ENCODE measurements at places on chromosomes 16 and 17.
A peak's percentile ranks its signal among the peaks of the same experiment; 100 is the strongest.

DNA sequence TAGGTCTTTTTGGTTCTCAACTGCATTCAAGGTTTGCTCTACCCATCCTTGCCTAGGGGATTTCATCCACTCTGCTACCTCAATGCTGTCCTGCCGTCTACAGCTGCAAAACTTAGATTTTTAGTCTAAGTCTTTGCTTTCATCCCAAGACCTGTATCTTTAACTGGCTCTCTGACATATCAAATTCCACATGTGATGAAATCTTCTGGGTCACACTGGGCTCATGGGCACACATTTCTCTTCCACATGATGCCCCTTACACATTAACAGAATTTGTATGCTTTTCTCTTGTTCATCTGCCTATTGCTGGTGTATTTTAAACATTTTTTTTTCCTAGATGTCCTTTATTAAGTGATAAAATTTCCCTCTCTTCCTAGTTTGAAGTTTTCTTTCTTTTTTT lies 39.6 kb downstream of the MAF start:
- DNase-seq = no peak

- DNase-seq = peak; percentile 50
Measured at GRCh38 chr17:44279666-44280391, 11.9 kb upstream of the SLC4A1 start.

GRCh38 chr16:56824331-56824730 lies 40.7 kb upstream of the SLC12A3 start:
- no peak for DNase-seq

- no peak for DNase-seq
Measured at GRCh38 chr16:66524601-66525164, 25.2 kb downstream of the TK2 start.

DNA sequence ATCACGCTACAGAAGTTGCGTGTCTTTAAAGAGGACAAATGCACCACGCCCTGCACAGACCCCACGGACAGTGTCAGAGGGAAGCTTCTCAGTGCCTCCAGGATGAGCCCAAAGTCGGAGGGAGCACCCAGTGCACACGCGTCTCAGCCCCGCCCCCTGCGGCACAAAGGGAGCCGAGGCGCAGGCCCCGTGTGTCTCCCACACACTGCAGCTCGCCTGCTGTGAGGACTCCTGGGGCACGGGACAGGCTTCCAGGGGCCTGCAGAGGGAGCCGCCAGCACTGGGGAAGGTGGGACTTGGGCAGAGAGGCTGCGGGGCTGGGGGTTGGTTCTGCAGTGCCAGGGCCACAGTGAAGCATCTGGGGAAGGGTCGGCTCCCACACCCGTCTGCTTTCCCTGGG lies 77.4 kb downstream of the LMF1 start:
- DNase-seq = no peak

DNA sequence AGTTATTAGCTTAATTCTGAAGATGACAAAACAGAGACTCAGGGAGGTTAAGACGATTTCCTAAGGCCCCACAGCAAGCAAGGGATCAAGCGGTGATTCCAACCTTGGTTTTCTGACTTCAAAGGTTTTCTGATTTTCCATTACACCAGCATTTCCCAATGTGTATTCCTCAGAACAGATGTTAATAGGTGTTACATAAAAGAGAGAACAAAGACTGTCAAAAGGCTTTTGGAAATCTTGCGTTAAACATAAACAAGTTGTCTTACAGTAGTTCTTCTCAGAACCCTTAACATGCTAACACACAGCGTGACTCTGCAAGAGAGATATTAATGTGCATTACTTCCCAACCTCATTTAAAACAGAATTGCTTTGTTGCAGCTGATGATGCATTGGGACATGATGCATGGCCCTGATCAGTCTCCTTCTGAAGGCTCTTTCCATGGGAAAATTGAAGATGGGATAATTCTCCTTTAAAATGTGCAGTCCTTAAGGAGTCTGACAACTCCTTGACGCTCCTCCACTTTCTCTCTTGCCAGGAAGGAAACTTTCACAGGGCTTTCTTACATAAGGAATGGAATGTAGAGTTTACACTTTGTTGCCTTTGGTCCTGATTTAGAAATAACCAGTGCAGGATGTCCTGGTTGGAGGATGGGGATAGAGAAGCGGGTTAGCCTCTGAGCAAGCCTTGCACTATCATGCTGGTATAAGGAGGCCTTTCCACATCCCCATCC lies 21.5 kb upstream of the MMD start:
- DNase-seq = no peak

DNA sequence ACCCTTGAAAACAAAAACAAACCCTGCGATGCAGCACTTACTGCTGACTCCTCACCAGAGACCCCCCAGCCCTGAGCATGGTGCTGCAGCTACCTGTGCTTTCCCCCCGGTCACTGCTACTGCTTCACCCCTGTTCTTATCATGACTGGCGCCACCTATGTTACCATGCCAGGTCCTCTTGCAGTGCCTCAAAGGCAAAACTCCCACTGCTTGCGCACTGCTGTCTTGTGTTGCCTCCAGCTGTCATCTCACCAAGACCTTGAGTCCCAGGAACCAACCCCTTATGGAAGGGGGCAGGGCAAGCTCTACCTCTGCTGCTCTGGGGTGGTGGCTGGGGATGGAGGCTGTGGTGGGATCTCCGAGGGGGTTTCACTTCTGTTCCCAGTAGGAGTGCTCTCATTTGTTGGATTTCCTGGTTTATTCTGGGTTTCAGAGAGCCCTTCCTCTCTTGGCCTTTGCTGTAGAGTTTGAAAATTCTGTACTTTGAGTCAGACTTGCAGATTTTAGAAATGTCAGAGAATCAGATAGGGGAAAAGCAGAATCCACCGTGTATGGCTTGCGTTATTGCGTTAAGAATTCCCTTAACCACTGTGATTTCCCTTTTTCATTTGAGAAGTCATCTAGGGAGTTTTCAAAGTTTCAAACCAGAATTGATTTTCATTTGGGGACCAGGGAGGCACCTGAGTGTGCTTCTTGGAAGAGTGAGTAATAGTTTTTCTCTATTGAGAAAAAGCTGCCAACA lies 96.6 kb downstream of the SPECC1 start:
- no peak for DNase-seq

GRCh38 chr16:55328611-55329569 lies 4.9 kb downstream of the IRX6 start:
- no peak for DNase-seq

- DNase-seq = no peak
Measured at GRCh38 chr16:11165349-11165748, 90.7 kb downstream of the SOCS1 start.

DNA sequence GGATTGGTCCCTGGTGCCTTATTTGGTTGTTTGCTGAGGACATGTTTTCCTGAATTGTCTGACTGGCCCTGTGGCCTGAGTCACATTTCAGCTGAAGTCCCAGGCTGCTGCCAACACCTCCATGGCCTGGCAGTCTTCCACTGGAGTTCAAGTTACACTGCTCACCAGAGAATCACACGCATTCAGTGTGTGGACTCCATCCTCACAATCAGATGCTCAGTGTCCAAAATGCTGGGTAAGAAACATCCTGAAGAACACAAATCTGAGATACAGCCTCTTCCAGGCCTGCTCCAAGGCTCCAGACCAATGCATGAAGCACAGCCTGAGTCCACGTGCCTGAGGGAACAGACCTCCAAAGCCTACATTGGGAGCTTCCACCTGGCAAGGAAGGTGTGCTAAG lies 19.2 kb downstream of the CD300LB start:
- DNase-seq = no peak

DNA sequence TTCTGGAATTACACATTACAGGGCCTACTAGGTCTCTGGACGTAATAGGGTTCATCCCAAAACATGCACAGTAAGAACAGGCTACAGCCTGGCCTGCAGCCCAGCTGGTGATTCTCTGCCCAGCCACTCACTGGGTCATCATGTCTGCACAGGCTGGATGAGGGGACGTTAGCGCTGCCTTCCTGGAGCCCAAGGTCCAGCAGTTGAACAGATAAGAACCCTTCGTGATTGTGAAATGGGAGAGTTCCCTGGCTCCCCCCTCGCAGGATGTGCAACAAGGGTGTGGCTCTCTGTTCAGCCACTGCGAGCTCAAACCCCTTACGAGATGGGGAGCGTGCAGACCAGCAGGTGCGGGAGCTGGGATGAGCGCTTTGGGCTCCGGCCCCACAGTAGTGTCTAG lies 200.0 kb upstream of the CDH5 start:
- no peak for DNase-seq

DNA sequence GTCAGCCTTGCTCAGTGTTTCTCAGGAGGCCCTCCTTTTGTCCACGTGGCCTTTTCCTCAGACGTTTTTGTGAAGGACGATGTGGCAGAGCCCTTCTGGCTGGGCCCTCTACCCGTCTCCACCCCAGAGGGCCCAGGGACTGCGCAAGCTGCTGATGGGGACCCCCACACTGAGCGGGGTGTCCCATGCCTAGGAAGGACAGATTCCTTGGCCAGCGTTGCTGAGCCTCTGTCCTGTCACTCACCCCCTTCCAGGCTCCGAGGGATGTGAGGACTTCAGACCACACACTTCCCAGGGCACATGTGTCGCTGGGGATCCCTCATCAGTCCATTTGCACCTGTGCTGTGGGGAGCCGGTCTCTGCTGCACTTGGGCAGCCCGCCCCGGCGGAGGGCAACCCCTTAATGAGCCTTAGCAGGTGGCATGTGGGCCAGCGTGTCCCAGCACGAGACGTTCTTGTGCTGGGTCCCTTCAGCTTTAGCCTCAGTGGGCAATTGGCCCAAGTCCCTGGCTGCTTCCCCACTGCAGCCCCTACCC lies 48.3 kb downstream of the NT5M start:
- no peak for DNase-seq

- DNase-seq = no peak
Measured at GRCh38 chr16:22300427-22301071, 3.3 kb downstream of the POLR3E start.

GRCh38 chr17:66990047-66990446 lies 25.5 kb downstream of the CACNG4 start:
- no peak for DNase-seq

DNA sequence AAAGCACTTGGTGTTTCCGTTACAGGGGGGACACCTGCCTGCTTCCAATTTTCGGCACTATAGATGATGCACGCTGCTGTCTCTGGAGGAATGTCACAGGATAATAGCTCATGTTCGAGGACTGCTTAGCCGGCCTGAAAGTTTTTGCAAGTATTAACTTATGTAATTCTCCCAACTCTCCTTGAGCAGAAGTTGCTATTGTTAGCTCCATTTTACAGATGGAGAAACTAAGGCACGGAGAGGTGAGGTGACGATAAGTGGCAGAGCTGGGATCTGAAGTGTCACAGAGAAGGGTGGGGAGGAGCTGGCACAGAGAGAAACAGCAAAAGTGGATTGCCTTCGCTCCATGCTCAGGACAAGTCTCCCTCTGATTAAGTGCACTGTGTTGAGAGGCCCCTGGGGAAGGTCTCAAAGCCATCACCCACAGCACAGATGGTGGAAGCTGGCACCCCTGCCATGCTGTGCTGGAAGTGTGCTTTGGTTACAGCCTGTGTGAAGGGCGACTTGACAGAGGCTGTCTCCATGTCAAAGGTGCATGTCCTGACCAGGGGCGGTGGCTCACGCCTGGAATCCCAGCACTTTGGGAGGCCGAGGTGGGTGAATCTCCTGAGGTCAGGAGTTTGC lies 40.8 kb upstream of the MEAK7 start:
- no peak for DNase-seq

DNA sequence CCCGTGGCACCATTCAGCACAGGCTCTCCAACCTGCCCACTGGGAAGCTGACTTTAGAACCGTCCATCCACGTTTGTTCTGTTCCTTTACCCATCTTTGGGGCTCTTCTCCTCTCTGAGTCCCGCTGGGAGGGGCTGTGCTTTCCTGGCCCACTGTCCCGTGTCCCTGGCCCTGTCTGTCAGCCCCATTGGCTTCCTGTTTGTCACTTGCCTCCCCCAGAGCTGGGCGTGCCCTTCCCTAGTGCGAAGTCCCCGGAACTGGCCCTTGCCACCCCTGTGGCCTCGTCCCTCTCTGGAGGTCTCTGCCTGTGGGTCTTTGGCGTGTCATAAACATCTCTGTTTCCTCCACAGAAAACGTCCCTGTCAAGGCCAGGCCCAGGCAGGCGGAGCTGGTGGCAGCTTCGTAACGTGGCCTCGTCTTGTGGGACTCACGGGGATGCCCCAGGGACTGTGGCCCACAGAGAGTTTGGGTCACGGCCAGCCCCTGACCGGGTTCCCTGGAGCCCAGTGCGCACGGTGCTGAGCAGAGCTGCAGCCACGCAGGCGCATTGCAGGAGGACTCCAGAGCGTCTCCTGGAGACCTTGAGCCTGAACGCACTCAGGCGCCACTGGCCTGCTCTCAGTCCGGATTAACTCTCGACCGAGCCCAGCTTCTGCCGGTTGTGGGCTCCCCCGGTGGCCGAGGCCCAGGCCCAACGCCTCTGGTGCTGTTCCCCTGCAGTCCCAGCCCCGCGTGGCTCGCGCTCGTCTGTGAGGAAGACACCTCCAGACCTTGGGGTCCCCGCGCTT lies 7.3 kb downstream of the CHMP6 start:
- no peak for DNase-seq

GRCh38 chr17:20315311-20315710 lies 152.0 kb downstream of the LGALS9B start:
- DNase-seq = no peak

- DNase-seq = no peak
Measured at GRCh38 chr16:15461376-15461775, 27.0 kb downstream of the BMERB1 start.

DNA sequence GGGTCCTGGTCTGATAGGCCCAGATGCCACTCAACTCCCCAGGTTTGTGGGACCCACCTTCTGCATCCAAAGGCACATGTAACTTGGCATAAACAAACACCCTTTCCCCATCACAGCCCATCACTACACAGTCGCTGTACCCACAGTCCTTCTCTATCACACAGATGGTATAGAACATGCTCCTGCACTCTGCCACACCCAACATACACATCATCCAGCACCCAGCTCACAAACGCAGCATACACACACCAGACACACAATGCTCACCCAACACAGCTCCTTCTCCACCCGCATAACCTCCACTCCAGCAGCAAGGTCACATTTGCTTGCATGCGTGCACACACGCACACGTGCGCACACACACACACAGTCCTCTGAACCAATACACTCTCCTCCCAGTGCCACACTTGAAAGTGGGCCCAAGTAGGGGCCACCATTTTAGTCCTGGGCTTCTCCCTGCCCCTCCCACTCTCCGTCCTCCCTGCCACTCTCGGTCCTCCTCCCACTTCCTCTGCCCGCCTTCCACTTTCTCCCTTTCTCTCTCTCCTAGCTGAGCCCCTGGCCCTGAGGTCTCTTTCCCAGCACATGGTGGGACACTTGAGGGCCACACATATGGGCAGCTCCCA lies 8.5 kb upstream of the TMEM92 start:
- no peak for DNase-seq
